ENCODE measurements at places on chromosomes 2 and 18.
A peak's percentile ranks its signal among the peaks of the same experiment; 100 is the strongest.

- ATAC-seq, result no peak
Measured at GRCh38 chr2:39781697-39782096, 2.6 kb upstream of the THUMPD2 start.

DNA sequence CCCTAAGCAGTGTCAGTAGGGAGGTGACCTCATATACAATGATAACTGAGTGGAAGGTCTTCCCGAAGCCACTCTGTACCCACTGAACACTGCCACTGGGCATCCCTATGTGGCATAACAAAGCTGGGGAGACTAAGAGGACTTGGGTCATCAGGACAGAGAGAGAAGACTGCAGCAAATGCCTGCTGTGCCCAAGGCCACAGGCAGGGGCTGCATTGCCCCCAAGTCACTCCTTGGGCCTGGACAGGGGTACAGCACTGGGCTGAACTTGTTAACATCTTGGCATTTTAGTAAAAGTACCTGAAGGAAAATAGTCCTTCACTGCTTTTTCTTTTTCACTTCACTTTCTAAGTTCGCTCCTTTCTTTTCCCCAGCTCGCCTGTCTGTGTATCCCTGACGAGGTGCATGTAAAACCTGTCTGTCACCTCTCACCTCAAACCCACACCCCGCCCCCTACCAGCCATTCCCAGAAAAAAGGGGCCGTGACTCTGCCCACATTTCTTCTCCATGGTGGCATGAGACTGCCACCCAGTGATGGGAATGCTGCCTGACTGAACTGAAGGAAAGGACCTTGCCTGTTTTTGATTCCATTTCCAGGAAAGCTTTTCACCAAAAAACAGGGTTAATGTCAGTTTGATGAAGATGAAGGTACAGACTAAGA, 62.9 kb downstream of the MTHFD2 start:
- ATAC-seq, result no peak

DNA sequence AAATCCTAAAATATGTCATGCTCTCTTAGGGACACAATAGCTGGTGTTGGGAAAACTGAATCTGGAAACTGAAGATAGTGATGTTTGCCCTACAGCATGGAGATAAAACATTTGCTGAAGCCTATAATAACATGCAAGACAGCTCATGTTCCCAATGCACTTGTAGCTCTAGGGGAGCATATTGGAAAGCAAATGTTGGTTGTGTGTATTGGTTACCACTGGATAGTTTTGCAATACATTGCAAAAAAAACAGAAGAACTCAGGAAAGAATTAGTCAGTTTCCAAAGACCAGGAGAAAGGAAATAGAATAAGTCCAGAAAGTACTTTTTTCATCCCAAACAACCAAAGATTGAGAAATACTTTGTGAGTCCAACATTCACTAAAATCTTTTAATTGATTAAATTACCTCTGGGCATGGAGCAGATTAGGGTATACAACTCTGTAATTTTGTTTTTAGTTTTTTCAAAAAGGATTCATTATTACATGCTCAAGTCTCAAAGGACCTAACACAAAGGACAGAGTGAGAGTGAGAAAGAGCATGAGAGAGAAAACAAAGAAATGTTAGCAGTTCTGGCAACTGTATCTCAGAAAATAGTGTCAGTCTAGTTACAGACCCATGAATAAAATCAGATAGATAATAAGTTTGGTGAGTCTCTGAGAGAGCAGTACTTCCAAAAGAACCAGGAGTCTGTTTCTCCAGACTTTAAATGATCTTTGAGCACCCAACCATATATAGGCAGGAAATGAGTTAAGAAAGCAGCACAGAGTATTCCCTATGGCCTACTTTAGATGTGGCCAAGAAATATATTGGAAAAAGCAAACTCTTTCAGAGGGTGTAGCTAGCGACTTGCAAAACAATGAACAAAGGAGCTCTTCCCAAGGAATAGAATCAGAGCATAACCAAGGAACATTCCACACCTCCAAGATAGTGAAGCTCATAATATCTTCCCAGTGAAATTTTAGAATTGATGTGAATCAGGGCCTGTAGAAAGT, 36.6 kb upstream of the COL3A1 start:
- ATAC-seq, result peak; percentile 80

GRCh38 chr2:127469974-127470373, 51.7 kb downstream of the PROC start:
- no peak for ATAC-seq

- no peak for ATAC-seq
Measured at GRCh38 chr2:190505696-190506095, 28.8 kb downstream of the NEMP2 start.

- ATAC-seq, result no peak
Measured at GRCh38 chr2:54880428-54880827, 157.0 kb downstream of the EML6 start.

DNA sequence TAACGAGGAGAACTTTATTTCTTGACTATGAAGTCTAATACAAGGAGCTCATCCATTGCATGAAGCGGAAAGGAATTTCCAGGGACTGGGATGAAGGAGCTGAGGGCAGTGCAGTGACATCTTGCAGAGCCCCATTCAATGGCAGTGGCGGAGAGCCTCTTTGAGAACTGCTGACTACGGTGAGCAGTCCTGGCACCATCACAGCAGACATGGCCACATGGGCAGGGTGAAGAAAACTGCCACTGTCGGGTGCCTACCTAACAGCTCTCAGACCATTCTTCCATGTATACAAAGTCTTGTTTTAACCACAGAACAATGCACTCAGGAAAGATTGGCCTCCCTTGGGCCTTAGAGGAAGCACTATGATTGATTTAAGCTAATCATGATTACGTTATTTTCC, 506.1 kb upstream of the DCC start:
- ATAC-seq, result no peak
